Left colon (tissue), 2 donors: ENCODE measurements at places on chromosomes 5 and 9. TPM values are rescaled to one million over a fixed set of nuclear protein-coding genes. Genes with fewer than 3 reads are reported as not detected.

CDH12 gene
- total RNA-seq = not detected

DNA sequence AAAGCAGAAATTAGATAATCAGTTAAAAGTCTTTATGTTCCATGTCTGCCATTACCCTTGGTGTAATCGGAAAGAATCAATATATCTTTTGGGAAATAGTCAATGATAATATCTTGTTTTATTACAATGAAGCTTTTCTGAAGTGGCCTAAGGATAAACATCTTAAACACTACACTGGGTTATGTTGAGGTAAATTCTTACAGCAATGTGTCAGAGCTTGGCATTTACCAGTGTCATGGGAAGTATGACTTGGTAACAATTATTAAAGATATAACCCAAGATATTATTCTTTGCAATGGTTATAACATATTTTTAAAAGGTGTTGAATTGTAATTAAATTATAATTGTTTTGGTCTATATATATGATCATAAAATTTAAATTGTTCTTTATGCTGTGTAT lies 84.7 kb downstream of the CFAP95 start:
- no peak for DNase-seq

GRCh38 chr5:1211701-1212100 lies 10.3 kb downstream of the SLC6A19 start:
- DNase-seq = no peak

DNA sequence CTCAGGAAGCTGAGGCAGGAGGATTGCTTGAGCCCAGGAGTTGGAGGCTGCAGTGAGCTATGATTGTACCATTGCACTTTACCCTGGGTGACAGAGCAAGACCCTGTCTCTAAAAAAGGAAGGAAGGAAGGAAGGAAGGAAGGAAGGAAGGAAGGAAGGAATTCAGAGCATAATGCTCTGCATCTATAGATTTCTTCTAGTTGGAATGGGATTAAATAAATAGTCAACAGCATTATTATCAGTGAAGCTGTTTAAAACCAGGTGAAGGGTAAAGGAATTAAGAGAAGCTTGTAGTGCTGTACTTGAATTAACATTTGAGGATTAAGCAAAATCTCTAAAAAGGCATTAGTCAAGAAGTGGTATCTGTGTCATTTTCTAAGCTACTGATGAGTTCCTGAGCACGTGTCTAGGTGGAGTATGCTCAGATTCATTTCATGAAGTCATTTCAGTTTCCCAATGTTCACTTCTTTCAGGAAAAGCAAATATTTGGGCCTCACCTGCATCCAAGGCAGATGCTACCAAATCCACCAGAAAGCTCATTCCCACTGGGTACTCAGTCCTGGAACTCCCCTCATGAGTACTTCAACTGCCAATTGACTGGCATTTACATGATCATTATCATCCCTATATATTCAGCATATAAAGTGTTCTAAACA lies 8.4 kb downstream of the PDE6A start:
- DNase-seq = no peak

DNA sequence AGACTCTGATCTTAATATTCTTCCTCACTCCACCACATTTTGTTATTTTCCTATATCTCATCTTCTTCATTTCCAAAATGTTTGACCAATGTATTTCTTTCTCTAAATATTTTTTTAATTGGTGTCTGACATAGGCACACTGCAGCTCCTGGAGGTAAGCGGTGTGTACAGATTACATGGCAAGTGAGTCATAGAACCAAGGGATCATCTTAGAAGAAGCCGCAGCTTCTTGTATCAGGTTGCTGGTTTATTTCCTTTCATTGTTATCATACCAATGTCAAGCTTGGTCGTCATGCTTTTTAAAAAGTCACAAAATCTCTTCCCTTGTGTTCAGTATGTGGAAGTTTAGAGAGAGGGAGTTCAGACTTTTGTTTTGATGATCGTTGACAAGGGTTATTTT lies 526.1 kb upstream of the CDH18 start:
- DNase-seq = no peak
